ENCODE measurements at places on chromosomes 1 and 21. TPM values are rescaled to one million over a fixed set of nuclear protein-coding genes. Genes with fewer than 3 reads are reported as not detected.

RNU1-1 gene
- total RNA-seq, result 4,441 TPM

MR1 gene
- 14.9 TPM for total RNA-seq

SLC5A9 gene
- not detected for total RNA-seq

LEFTY2 gene
- total RNA-seq, result not detected

S100A1 gene
- not detected for total RNA-seq

FBXO28 gene
- total RNA-seq, result 30.9 TPM

RHBDL2 gene
- total RNA-seq, result 10.6 TPM

VTCN1 gene
- total RNA-seq, result not detected

S100A8 gene
- 4.1 TPM for total RNA-seq

GRCh38 chr1:58608297-58608696, 31.2 kb upstream of the TACSTD2 start:
- no peak for DNase-seq

DNA sequence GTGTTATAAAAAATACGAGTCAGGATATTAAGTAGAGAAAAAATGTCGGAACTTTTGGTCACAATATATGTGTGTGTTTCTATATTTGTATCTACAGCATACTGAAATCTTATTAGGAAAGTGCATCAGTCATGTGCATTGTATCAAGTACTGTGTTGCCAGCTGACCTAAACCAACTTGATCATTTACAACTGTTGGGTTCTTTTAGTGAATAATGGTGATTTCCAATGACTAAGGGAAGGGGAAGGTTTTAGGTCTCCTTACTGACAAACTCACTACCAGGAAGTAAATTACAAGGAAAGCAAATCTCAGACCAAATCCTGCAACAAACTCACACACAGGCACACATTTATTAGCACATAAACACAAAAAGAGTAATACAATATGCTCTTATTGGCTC, 142.7 kb downstream of the TSEN15 start:
- no peak for DNase-seq

DNA sequence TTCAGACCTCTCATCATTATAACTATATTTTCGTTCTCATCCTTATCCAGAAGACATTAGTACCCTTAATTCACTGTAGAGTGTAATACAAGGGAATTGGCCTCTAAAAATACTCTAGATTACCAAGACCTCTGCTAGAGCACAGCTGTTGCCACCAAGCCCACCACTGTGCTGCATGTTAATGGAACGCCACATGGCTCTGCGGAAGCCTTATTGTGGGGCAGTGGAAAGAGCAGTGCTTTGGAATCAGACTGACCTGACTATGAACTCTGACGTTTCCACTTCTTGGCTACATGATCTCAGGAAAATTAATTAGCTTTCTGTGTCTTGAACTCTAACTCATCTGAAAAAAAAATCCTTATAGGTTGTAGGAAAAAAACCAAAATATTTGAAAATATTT, 222.1 kb downstream of the LMX1A start:
- no peak for DNase-seq

- DNase-seq, result peak; percentile 79
Observed at GRCh38 chr21:35190201-35190701, 141.1 kb upstream of the RUNX1 start.

- DNase-seq, result no peak
Observed at GRCh38 chr1:67792741-67793458, 40.4 kb downstream of the GNG12 start.

- no peak for DNase-seq
Observed at GRCh38 chr1:41617336-41617735, 132.9 kb upstream of the EDN2 start.

GRCh38 chr1:158945061-158945460, 13.7 kb downstream of the PYHIN1 start:
- DNase-seq, result no peak

GRCh38 chr1:220281159-220281574, 8.9 kb upstream of the RAB3GAP2 start:
- peak; percentile 54 for DNase-seq

DNA sequence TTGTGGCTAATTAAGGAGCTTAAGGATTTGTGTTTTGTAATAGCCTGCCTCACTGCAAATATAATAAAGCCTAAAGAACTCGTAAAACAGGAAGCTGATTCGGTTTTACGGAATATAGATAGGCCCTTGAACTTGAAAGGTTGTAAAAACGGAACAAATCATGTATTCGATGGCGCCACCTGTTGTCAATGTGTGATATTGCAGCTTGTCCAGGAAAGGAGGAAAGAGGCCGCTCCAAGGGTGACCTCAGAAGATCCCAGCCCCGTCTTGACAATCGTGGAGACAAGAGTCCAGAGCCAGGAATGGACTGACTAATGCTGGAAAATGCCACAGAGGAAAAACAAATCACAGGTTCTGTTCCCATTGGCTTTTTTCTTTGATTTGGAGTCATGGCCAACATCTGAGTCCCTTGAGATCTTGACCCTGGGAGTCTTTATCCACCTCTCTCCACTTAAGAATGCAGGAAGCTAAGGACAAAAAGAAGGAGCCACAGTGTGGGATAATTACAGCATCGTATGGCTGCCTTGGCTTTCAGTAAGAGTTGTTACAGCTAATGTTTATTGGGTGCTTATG, 7.0 kb upstream of the IGSF21 start:
- peak; percentile 5 for DNase-seq

DNA sequence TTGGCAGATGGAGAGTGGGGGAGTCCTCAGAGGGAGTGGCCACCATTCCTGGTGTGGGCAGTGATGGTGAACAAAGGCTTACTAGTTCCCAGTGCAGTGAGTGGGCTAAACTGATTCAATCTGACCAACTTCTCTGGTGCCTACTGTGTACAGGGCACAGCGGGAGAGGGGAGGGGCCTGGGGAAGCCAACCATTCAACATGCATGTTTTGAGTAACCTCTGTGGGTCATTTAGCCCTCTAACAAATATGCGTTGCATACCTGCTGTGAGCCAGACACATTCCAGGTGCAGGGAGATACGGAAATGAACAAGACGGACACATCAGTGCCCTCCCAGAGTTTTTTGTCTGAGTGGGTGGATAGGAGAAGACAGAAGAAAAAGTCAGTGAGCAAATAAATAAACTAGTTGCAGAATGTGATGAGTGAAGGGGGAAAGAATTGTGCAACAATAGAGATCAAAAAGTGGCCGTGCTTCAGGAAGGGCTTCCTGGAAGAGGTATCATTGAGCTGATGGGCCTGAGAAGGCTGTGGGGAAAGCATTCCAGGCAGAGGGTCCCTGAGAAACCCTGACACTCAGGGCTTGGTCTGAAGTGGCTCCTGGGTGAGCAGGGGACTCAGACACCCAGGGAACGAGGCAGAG, 78.8 kb downstream of the EPHB2 start:
- DNase-seq, result no peak

- DNase-seq, result no peak
Observed at GRCh38 chr1:95386371-95386770, 152.4 kb downstream of the RWDD3 start.

DNA sequence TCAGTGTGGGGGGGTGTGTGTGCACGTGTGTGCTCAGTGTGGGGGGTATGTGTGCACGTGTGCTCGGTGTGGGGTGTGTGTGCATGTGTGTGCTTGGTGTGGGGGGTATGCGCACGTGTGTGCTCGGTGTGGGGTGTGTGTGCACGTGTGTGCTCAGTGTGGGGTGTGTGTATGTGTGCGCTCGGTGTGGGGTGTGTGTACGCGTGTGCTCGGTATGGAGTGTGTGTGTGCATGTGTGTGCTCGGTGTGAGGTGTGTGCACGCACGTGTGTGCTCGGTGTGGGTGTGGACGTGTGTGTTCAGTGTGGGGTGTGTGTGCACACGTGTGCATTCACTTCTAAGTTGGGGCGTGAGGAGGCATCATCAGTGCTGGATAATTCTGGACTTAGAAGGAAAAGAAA, 77.9 kb downstream of the PRDM16 start:
- no peak for DNase-seq

DNA sequence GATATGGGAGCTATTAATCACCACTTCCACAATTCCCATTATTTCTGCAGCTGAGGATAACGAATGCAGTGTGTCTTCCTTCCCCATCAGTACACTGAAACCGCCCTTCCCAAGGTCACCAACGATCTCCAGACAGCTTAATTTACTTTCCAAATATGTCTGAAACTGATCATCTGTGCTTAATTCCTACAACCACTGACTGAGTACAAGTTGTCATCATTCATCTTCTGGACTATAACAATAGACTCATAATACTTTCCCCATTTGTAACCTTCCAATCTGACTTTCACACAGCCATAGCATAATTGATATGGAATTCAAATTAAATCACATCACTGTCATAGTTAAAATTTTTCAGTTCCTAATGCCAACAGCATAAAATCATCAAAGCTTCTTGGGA, 17.4 kb downstream of the DNM3 start:
- no peak for DNase-seq

GRCh38 chr1:219990782-219991510, 55.4 kb downstream of the EPRS1 start:
- peak; percentile 0 for DNase-seq

DNA sequence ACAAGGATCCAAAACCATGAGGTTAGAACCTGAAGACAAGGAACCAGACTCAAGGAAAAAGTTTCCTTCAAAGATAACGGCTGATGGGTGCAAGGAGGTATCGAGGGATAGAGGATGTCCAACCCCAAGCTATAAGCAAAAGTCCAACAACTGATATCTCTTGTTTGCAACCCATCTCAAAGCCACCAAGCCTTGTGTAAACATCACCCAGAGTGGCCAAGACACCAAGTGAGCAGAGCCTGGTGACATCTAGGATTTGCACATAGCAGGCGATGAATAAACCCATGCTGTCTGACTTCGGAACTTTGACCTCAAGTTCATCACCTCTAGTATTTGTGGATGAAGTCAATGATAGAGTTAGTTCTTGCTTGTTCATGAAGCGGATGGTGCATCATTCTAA, 180.7 kb downstream of the ETS2 start:
- DNase-seq, result no peak

DNA sequence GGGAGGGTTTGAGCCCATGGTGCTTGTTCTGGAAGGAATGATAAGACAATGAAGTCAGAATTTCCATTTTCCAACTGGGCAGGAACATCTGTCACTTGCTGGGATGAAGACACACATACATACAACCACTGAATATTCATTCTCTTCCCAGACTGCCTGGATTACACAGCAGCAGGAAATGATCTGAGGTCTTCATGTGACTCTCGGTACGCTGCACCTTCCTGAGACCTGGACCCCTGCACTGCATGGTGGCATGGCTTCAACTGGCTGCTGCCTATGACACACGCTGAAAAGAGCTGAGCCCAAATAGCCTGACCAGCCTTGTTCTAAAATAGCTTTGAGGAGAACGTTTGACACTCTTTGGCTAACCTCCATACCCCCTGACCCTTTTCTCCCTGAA, 150.6 kb downstream of the GABPA start:
- no peak for DNase-seq

GRCh38 chr1:117368116-117369108, 1.2 kb downstream of the MAN1A2 start:
- DNase-seq, result peak; percentile 15

DNA sequence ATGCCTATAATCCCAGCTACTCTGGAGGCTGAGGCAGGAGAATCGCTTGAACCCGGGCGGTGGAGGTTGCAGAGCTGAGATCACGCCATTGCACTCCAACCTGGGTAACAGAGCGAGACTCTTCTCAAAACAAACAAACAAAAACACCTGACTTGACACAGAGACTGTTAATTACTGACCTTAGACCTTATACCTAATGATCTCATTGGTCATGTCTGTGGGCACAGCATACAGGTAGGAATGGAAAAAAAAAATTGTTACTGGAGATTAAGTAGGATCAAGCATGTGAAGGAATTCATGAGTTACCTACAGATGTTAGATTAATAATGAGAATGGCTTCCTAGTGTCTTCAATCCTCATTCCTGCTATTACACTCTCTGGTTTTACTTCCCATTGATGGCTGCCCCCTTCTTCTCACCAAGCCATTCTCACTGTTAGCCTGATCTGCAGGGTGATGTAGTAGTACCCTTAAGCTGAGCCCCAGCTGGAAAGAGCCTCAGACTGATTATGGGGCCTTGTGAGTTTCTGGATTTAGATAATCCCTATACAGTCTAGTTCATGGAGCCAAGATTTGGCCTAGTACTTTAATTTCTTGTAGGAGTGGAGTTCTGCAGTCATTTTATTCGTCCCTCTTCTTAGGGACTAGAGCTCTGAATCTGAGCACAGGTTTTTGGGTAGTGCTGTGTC, 8.8 kb downstream of the TBCE start:
- DNase-seq, result no peak

- DNase-seq, result no peak
Observed at GRCh38 chr1:178870944-178871343, at the start of gene ANGPTL1. Gene ANGPTL1 (minus strand): TSS chr1:178871077. CDS start chr1:178865776, 5,301 bp downstream.

DNA sequence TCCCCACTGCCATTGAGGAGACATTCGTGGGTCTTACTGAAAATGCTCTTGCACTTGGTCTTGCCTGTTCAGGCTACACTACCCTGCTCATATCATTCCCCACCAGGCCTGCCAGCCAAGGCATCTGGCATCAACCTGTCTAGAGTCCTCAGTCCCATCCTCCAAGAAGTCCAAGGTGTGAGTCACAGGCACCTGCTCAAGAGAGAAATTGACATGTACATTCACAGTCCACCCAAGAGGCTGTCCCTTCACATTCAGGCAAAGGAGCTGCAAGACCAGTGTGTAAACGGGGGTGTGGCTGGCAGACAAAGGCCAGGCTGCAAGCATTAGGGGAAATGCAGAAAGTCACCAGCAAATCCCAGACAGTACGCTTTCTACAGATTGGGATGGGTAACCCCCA, 13.1 kb upstream of the PLA2G2C start:
- no peak for DNase-seq

DNA sequence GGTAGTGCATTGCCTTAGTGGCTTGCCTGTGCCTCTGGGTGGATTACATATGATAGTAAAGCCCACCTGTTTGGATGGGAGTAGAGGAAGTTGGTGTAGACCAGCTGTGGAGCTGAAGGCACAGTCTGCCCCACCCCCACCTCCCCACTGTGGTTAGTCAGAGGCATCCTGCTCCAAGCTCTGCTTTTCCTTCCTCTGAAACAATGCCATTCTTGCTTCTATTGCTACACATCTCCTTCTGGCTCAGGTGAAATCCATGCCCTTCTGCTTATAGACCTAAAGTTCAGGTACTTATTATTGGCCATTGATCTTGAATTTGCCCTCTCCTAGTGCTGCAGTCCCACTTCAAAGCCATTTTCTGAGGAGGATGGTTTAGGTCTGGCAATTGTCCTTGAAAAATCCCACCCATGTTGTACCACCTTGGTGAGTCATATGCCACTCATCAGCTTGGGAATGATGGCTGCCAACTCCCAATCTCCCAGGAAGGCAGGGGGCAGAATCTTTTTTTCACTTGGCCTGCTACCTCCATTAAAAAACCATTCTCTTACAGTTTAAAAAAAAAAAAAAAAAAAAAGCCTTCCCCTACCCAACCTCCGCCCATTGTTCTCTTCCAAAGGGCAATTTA, 6.7 kb upstream of the TXLNA start:
- DNase-seq, result peak; percentile 39

DNA sequence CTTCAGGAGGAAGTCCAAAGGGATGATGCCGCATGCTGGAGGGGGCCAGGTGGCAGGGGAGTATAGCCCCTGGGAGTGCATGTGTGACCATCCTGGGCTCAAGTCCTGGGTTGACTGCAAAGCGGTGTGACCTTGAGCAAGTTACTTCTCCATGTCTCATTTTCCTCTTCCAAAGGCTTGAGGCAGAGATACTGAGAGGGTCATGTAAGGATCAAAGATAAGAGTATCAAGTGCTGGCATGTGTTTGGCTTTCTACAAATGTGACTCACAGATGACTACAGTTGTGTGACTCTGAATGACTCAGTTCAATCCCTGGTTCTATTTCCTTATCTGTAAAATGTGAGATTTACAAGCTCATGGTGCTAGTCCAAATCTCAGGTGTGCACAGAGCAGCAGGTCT, 26.1 kb downstream of the PROK1 start:
- DNase-seq, result peak; percentile 85

All from foreskin keratinocyte (primary cell).